Stimulated activated CD4-positive, alpha-beta T cell treated with anti-CD3 and anti-CD28 coated beads, Interleukin-4, amount 100 ng/mL, for 4 hours (primary cell): ENCODE measurements at places on chromosomes 1 and 21.

DNA sequence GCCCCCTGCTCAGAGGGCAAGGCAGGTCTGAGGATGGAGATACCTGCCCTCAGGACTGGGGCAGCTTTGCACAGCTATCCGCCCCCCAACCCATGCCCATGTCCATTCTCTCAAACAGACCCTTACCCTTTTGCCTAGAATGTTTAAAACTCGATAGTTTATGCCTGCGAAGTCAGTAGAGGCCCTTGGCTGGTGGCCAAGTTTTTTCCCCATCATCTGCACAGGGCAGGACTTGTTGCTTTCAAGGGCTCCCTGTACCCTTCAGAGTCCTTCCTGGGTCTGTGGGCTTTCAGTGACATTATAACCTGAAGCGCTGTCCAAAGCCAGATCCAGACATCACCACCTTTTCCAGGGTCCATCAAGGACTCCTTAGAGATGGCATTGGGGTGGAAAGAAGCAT is 148.7 kb upstream of the ZNF644 start:
- no peak for DNase-seq

DNA sequence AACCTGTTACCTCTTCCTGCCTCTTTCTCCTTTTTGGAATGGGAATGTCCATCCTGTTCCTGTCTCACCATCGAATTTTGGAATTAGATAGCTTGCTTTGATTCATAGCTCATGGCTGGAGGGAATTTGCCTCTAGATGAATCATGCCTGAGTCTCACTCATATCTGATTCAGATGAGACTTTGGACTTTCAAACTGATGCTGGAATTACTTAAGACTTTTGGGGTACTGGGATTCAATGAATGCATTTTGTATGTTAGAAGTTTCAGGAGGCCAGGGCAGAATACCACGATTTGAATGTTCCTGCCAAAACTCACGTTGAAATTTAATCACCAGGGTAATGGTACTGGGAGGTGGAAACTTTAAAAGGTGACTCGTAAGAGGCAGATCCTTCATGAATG is 132.4 kb downstream of the DSCAM start:
- DNase-seq = no peak

DNA sequence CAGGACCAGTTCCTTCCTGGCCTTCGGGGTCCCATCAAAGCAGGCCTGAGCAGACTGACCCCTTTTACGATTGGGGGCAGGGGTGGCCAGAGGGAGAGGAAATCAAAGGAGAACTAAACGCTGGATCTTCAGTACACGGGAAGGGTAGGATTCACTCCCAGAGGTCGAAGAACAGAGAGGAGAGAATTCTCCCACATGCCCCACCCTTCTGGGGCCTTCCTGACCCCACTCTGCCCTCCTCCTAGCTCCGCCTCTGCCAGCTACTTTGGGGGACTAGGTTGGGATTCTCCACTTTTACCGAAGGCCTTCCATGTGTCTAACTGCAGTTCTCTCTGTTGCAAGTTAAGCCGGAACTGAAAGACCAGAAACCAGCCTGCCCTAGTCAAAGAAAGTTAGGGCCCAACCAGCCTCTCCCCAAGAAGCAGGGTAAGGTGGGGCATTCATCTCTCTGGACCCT is 654 bp upstream of the ARHGEF2 start:
- DNase-seq = no peak

- no peak for DNase-seq
Observed at GRCh38 chr1:246730839-246731238, 6.6 kb downstream of the SCCPDH start.

- no peak for DNase-seq
Observed at GRCh38 chr1:211633524-211633846, 41.9 kb downstream of the NEK2 start.

DNA sequence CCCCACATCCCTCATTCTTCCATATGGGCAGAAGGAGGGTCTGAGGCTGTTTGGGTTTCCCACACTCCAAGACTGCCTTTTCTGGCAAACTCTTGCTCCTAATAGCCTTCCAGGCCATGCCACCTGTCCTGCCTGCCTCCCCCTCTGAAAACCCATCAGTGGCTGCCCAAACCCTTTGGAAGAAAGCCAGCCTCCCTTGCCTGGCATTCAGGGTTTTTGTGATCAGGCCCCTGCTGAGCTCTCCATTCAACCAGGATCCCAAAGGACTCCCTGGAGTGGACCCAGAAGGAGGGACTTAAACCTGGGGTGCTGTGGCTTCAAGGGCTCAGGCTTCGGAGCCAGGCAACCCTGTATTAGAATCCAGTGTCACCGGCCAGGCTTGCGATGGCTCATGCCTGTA is 4.2 kb upstream of the GUCA2A start:
- no peak for DNase-seq

- DNase-seq = no peak
Observed at GRCh38 chr1:223849352-223850254, 3.9 kb upstream of the TP53BP2 start.

DNA sequence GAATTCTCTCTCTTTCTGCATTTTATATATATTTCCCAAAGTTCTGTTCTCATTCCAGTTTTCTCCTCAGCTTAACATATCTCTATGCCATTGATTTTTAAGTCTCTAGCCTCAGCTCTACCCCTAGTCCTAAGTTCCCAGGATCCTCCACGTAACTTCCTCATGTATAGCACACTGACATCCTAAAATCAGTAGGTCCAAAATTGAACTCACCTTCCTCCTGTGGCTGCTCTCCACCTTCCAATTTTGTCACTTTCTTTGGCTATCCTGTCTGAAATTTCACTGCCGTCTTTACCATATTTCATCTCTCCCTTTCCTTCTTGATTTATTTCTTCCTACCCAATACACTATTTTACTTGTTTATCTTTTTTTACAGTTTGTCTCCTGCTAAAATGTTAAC is 1.5 kb downstream of the SLAMF6 start:
- no peak for DNase-seq

GRCh38 chr1:178101266-178101630 is 7.3 kb downstream of the RASAL2 start:
- no peak for DNase-seq

DNA sequence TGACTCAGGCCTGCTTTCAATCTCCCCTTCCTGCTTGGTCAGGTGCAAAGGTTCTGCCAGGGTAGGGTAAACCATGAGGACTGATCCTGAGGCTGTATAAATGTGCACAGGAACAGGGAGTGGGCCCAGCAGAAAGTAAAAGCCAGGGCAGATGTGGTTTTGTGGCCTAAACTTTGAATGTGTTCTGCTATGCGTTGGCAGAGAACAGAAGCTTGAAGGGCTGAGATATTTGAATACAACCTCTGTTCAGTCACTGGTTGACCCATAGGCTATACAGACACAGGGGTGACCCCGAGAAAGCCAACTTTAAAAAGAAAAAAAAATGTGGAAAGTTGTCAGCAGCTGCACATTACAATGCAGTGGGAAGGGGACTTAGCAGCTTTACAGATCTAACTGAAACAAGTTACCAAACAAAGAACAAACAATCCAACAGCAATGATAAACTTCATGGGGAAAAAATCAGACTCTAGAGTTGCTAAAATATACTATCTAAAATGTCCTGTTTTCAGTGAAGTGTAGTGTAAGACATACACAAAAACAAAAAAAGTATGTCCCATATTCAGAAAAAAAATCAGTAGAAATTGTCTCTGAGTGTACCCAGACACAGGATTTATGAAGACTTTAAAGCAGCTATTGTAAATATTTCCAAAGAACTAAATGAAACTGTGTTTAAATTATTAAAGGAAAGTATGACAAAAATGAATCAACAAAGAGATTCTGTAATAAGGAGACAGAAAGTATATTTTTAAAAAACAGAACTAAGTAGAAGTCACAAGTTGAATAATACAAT is 216.1 kb downstream of the RPS6KC1 start:
- no peak for DNase-seq

DNA sequence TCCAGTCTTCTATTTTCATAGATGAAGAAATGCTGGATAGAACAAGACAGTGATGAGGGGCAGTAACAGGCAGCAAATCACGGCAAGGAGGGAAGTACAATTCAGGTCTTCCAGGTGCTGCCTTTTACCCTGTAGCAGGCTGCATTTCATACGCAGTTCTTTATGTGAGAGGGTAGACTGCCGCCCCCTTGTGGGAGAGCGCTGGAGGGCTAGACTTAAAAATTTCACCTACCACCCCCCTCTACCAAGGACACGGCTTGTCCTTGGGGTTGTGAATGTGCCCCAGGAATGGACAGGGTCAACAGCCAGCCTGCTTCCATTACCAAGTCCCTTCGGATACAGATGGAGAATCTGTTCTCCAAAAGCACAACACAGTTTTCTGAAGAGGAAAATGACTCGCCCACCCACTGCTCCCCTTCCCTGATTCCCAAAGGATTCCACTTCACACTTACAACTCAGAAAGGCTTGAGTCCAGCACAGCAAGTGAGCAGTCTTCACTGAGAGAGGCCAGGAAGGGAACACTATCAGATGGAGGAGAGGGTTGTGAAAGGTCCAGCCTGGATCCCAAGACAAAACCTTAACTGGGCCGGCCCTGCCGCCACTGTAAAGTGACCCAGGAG is 7.4 kb downstream of the WDR77 start:
- DNase-seq = peak; percentile 51

GRCh38 chr21:15028186-15028585 is 36.6 kb downstream of the NRIP1 start:
- DNase-seq = no peak

GRCh38 chr21:31772674-31773555 is 41.0 kb upstream of the SCAF4 start:
- no peak for DNase-seq

DNA sequence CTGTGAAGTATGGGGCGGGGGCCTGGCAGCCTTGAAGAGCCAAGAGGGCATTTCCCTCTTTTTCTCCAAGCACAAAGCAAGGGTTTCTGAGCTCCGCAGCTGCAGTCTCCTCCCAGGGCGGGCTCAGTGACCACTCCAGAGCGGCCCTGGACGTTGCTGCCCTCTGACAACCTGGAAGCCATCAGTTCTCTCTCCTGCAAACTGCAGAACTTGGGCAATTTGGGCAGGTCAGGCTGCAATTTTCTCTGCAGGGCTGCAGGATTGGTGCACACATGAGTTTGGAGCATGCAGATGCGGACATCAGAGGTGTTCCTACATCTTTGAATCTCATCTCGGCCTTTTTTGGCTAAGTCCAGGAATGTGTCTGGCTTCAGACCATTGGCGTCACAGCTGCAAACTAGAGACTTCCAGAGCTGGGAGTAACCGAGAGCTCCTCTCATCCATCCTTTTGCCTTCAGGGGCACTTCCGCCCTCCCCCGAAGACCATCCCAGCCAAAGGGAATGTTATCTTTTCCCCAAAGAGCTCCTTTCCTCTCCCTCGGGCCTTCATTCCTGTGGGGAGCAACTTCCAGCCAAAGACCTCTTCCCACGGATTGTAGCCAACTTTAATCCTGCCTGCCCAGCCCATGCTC is 139.6 kb upstream of the WNT4 start:
- DNase-seq = no peak
